ENCODE measurements at places on chromosomes 1 and 21. TPM values are rescaled to one million over a fixed set of nuclear protein-coding genes. Genes with fewer than 3 reads are reported as not detected.
A peak's percentile ranks its signal among the peaks of the same experiment; 100 is the strongest.

Gene KCNC4
- 0.99 TPM for total RNA-seq

Gene SPATA46
- total RNA-seq: not detected

Gene CD1E
- total RNA-seq: 0.34 TPM

Gene IL10
- 0.16 TPM for total RNA-seq

Gene TAF5L
- total RNA-seq: 28.7 TPM

DNA sequence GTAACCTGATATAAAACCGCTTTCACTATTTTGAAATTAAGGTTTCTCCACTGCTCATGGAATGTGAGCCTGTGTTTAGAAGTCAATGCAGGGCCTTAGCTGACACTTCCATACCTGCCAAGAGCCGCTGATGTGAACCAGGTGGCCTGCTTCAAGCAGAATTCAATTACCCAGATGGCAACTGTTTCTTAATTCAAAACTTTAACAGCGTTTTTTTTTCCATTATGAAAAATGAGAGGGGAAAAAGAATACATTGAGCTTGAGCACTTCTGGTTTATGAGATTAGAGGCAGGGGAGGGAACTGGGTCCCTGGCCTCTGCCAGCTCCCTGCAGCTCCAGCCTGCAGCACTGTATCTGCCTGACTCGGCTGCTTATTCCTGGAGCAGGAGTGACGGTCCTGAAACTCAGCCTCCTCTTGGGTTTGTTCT, 7.7 kb upstream of the ATP1A1 start:
- DNase-seq: no peak

DNA sequence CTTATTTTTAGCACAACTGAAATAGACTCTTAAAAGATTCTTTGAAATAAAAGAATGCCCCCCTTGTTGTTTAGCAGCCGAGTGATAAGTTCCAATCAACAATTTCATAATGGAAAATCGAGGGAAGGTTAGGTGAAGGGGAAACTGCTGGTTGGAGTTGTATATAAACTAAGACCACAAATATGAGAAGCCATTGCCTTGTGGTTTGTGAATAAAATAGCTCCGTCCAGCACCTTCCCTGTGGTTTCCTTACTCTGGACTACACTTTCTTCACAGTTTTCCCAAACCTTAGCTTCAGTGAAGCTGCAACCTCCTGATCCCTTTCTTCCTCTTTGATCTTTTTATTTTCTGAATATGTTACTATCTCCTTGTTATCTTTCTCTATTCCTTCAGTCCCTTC, 6.7 kb upstream of the RAB3GAP2 start:
- DNase-seq: no peak

- DNase-seq: peak; percentile 66
Observed at GRCh38 chr1:67052741-67053534, 1.0 kb downstream of the SLC35D1 start.

DNA sequence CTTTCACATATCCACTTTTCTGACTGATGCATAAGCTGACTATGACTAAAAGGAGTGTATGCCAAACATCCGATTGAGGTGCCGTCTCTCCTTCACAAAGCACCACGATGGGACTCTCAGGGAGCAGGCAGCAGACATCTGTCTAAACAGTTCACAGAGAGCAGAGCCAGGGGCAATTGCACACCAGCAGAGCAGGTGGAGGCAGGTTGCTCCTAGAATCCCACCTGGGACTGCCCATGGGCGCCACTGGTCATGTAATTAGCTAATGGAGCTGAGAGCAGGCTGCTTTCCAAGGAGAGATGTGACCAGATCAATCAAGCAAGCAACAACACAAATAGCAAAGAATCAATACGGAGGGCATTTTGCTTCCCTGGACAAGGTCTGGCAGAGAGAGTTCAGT, 30.5 kb upstream of the COA6 start:
- DNase-seq: no peak

DNA sequence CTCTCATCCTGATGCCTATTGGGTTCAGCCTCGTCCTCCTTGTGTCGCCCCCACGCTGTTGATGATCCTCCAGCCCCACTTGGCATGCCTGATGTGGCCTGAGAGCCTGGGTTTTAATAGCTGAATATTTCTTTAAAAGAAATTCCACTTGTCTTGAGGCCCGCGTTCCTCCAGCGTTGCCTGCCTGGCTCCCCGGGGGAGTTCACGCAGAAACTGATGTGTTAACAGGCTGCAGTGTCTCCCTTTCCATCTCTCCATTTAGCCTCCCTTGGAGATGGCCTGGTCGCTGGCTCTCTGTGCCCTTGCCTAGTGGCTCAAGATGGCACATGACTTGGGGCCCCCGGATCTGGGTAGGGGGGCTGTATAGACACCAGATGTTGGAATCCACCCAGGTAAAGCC, 9.5 kb downstream of the ACTL8 start:
- DNase-seq: no peak

DNA sequence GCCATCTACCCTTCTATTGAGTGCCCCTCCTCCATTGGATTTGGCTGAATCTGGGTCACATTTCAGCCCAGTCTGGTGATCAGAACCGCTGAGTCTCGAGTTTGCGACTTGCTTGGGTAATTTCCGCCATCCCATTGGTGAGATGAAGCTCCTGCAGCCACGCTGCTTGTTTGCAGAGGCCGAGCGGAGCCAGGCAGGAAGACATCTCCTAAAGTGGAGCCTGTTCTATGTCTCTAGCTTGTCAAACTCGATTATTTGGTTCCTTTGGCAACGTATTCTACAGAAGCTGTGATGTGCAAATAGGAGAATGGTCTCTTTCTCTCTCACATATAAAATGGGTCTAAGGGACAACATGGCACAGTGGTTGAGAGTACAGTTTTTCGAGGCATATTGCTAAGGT, 206.8 kb upstream of the PLXNA2 start:
- no peak for DNase-seq

GRCh38 chr1:219155135-219155534, 18.5 kb upstream of the LYPLAL1 start:
- peak; percentile 20 for DNase-seq

DNA sequence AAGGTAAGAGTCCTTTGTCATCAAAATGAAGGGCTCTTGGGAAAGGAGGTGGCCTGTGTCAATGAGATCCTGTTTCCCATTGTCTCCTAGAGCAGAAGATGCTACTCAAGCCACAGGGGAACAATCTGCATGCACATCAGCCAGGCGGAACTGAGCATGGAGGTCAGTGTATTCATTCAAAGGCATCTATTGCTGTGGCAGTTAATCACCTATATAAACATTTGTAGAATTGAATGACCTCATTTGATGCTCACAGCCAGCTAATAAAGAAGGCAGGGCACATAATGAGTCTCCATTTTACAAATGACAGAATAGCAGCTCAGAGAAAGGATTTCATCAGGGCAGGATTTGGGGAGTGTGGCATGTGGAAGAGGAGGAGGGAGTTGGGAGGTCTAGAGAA, 5.7 kb upstream of the FYB2 start:
- no peak for DNase-seq

GRCh38 chr1:10962483-10962882, 50.0 kb upstream of the TARDBP start:
- peak; percentile 62 for DNase-seq

DNA sequence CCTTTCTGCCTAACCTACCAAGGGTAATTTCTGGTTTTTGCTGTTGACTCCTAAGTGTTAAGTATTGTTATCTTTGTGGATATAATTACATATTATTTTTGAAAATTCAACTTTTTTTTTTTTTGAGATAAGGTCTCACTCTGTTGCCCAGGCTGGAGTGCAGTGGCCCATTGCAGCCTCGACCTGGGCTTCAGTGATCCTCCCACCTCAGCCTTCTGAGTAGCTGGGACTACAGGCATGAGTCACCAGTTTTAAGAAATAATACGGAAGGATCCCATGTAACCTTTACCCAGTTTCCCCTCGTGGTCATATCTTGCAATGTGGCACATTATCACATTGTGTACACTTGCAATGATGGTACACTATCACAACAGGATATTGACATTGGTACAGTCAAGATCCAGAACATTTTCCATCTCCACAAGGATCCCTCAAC, 3.1 kb downstream of the CHD1L start:
- no peak for DNase-seq

- no peak for DNase-seq
Observed at GRCh38 chr1:61005614-61006580, 76.5 kb upstream of the NFIA start.

DNA sequence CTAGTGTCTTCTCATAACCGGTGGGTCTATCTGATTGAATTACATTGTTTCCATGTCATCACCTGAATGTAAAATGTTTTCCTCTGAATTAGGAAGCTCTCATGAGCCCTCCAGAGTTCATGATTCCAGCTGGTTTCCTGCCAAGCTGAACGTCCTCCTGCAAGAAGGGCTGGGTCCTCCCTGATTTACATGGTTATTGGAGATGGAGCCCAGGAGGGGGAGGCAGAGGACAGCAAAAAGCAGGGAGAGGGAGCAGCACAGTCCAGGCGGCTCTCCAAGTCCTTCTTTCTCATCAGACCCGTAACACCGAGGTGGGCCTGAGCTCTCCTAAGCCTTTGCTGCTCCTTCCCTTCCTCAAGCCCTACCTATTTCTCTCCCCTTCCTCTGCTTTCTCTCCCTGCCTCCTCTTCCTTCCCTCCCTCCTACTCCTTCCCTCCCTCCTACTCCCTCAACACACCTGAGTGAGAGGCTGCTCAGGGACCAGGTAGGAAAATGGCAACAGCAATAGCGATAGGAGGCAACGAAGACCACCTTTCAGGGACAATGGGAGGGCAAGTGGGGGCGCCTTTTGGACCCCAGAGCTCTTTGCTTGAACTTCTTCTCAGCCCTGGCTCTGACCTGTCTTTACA, 265.9 kb downstream of the PRDM2 start:
- DNase-seq: peak; percentile 40

GRCh38 chr1:3714284-3714741, 37.9 kb upstream of the CCDC27 start:
- DNase-seq: peak; percentile 86

DNA sequence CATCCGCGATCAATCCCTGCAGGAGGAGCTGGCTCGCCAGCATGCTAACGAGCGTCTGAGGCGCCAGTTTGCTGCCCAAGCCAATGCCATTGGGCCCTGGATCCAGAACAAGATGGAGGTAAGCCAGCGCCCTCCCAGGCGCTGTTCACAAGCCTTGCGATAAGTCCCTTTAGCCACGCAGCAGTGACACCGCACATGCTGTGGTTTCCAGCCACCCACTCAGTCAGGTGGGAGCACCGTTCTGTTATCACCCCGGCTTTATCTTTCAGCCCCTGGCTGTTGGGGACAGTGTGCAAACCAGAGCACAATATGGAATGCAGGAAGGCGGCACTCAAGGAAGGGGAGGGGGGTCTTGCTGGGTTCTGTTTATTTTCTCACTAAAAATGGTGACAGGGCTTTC, 41.1 kb upstream of the MTR start:
- no peak for DNase-seq

- DNase-seq: no peak
Observed at GRCh38 chr1:193588311-193589082, 402.1 kb upstream of the B3GALT2 start.

All from SJCRH30 (cell line).